ENCODE measurements at places on chromosomes 1 and 21.
A peak's percentile ranks its signal among the peaks of the same experiment; 100 is the strongest.

DNA sequence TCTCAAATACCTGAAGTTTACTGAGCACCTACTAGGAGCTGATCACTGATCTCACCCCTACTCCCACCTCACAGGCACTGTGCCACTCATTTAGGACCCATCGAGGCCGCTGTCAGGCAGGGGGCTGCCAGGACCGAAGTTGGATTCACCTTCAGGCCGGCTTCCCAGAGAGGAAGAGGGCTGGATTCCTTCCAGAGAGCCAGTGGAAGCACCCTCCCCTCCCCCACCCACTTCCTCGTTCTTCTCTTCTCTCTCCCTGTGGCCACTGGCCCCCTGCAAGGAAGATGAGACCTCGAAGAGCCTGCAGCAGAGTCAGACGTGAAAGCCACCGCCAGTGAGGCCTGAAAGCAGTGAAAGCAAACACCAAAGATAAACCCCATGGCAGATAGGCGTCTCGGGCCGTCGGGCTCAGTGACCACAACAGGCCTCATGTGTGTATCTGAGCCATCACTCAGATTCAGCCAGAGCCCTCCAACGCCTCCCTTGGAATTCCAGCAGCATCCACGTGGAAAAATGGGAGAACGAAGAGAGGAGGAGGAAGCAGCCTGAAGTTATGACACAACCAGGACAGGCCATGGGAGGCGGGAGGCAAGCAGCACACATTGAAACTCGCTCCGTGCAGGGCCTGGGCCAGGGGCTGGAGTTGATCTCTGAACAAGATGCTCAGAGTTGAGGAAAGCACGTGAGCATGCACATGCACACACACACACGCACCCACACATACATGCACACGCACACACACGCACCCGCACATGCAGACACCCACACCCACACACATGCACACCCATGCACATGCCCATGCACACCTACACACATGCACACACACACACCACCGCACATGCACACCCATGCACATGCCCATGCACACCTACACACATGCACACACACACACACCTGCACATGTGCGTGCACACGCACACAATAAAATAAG is 6.2 kb upstream of the AGTRAP start:
- no peak for DNase-seq

DNA sequence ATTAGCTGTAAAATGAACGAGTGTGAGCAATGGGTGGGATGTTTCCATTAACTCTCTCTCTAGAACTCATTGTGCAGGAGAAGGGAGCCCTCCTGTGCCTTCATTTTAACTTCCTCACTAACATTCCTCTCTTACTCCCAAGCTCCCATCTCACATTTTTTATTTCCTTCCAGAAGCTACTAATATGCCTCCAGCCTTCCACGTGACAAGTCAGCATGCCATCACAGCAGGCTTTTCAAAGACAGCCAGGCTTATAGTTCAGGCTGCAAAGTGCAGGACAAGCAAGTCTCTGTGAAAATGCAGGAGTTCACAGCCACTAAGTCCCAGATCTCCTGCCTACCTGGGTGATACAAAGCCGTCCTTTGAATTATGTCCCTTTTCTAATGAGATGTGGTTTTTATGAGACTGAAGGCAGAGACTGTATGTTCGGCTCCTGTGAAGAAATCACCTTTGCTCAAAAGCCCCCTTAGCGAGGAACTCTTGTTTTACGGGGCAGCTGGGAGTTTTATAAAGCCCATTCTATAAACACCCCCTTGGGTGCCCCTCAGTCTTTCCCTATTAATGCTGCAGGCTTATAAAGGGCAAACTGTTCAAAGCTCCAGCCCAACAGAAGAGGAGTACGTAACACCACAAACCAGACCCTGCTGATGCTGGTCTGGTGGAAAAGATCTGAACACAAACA is 14.8 kb upstream of the ANGPTL7 start:
- DNase-seq, result no peak

- no peak for DNase-seq
Measured at GRCh38 chr1:243623841-243624240, 226.2 kb downstream of the AKT3 start.

DNA sequence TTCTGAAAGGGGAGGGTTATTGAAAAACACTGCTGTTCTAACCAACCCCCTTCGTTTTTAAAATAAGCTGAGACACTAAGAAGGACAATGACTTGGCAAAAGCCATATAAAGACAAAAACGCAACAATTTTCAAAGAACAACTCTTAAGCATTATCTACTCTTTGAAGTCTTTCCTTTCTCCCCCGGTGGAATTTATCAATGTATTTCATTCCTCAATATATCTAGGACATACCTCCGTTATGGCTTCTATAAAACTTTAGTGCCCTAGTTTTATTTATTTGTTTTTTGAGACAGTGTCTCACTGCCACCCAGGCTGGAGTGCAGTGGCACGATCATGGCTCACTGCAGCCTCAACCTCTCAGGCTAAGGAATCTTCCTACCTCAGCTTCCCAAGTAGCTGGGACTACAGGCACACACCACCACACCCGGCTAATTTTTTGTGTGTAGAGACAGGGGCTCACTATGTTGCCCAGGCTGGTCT is 3.2 kb downstream of the NRDC start:
- DNase-seq, result no peak

DNA sequence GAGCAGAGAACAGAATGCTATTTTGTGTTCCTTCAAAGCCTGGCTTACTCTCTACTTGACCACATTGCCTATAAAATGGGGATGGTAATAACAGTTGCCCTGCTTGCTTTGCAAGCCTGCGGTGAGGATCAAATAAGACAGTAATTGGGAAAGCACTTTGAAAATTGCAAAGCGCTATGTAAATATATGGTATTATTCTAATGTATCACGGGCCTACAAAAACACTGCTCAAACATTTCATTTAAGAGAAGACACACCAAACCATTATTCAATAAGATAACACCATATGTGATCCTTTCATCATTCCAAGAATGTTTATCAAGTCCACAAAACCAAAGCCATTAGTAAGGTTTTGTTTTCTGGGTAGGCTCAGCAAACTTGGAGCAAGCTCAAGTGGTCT is 208.4 kb downstream of the ROR1 start:
- no peak for DNase-seq

DNA sequence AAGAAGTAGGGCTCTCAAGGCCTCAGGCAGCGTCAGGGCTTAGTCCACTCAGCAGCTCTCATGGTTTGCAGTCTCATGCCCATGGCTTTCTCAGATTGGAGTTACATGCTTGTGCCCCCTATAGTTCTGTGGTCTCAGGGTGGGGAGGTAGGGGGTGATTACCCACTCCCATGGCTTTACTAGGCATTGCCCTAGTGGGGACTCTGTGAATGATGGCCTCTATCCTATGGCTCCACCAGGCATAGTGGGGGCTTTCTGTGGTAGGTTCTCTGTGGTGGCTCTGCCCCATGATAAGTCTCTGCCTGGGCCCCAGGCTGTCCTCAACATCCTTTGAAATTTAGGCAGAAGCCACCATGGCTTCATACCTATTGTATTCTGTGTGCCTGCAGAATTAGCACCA is 48.9 kb downstream of the MSH4 start:
- DNase-seq, result no peak

DNA sequence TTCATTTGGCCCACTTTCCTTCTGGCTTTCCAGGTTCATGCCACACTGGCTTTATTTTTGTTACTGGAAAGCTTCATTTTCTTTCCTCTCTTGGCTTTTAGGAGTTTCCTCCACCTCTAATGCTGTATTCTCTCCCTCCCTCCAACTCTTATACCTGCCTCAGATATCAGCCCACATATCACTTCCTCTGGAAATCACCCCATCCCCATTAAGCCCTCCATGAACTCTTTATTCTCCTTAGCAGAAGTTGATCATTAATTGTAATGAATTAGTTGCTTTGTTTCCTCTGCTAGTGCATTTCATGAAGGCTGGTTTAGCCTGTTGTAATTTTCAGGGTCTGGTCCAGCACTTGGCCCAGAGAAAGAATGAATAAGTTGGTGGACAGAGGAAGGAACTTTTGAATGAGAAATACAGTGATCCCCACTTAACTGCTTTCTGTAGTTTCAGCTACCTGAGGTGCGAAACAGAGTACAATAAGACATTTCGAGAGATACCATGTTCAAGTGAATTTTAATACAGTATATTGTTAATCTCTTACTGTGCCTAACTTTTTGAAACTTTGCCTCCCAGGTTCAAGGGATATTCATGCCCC is 1.7 kb downstream of the SOAT1 start:
- DNase-seq, result no peak

DNA sequence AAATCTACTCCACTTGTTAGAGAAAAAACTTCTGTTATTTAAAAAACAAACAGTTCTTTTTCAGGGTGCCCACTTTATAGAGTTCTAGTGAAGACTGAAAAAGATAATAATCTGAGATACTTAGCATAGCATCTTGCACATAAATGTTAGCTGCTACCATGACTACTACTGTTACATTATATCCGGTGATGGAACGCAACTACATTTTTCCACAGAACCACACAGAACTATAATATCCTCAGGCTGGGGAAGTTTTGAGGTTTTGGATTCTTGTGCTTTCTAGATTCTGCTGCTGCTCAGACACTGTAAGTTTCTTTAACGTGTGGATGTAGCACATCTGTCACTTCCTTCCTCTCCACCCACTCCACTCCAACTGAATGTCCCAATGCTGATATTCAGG is 110.3 kb downstream of the PTPN14 start:
- DNase-seq, result peak; percentile 31

DNA sequence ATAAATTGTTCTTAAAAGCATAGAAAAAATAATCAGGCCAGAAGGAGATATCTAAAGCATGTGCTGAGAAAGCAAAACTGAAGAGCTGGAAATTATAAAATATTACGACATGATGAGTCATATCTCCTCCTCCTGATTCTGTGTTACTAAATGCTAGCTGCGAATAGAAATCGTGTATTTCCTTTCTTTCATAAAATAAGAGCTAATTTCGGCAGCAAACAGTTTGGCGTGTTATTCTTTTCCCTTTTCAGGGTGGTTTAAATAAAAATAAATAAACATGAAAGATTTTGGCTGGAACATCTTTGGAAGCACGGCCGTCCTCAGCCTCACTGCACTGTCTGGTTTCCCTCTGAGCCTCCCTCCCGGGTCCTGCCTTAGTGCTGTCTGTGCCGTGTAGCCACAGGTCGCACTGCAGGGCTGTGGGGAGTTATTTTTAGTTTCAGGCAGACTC is 56.0 kb downstream of the ADARB1 start:
- no peak for DNase-seq

- no peak for DNase-seq
Measured at GRCh38 chr1:28640766-28641165, 2.1 kb downstream of the TAF12 start.

GRCh38 chr1:162873671-162874666 is 13.0 kb upstream of the CCDC190 start:
- DNase-seq, result peak; percentile 53

GRCh38 chr21:29091033-29091432 is 17.6 kb upstream of the CCT8 start:
- no peak for DNase-seq

- DNase-seq, result no peak
Measured at GRCh38 chr1:183218971-183219615, 33.0 kb downstream of the LAMC2 start.

GRCh38 chr1:198363625-198364151 is 176.8 kb downstream of the ATP6V1G3 start:
- DNase-seq, result no peak

All from amniotic stem cell (primary cell).